ENCODE measurements at places on chromosomes 5 and 9. TPM values are rescaled to one million over a fixed set of nuclear protein-coding genes. Genes with fewer than 3 reads are reported as not detected.
A peak's percentile ranks its signal among the peaks of the same experiment; 100 is the strongest.

The PCDHA5 gene
- 0.02 TPM for polyA plus RNA-seq

GRCh38 chr9:27022920-27023319 is 17.4 kb upstream of the LRRC19 start:
- DNase-seq: no peak

- no peak for DNase-seq
These were observed 71.0 kb downstream of the WNK2 start for GRCh38 chr9:93254806-93255493.

GRCh38 chr5:95962785-95963184 is 1.1 kb upstream of the ELL2 start:
- DNase-seq: no peak

DNA sequence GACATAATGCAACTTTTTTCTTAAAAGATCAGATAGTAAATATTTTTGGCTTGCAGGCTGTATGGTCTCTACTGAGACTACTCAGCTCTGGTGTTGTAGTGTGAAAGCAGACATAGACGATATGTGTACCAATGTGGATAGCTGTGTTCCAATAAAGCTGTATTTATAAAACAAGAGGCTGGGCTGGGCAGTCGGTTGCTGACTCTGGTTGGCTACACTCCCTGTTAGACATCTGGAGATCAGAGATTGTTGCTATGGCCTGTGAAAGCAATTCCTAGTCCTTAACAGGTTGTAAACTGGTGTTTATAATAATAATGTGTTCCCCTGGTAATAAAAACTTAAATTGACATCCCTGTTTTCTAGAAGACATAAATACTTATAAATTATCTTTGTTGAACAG is 24.4 kb upstream of the SCAMP1 start:
- peak; percentile 42 for DNase-seq

The ANKDD1B gene
- 0.12 TPM for polyA plus RNA-seq

DNA sequence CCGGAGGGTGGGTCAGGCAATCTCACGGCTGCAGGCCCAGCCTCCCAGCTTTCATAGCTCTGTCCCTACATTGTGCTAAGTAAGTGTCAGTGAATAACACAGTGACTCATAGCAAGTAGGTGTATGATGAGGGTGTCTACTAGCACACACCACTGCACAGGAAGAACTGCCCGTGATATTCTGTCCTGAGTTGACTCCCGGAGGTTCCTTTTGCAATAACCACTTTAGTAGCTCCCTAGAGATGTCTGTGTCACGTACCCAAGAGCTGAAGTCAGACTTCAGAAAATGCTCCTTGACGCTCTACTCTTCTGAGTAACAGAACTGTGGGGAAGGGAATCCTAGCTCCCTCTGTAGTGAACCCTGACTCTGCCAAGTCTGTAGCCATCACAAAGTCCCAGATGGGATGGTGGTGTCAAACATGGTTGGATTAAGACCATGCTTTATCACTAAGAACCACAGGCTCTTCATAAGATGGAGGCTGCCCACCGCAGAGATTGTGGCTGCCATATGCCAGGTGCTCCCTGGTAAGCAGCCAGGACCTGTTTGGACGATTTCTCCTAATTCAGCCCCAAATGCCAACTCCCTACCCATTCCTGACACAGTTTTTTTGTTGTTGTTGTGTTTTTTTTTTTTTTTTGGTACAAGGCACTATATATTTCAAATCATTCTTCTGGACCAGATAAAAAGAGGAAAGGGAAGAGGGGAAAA is 352.6 kb upstream of the PANK3 start:
- no peak for DNase-seq

The LRRC19 gene
- polyA plus RNA-seq: not detected

GRCh38 chr9:81312346-81312745 is 377.0 kb downstream of the TLE1 start:
- peak; percentile 19 for DNase-seq

The ADAM19 gene
- polyA plus RNA-seq: 46.9 TPM

- DNase-seq: no peak
These were observed 3.4 kb upstream of the CTSL start for GRCh38 chr9:87722393-87723088.

DNA sequence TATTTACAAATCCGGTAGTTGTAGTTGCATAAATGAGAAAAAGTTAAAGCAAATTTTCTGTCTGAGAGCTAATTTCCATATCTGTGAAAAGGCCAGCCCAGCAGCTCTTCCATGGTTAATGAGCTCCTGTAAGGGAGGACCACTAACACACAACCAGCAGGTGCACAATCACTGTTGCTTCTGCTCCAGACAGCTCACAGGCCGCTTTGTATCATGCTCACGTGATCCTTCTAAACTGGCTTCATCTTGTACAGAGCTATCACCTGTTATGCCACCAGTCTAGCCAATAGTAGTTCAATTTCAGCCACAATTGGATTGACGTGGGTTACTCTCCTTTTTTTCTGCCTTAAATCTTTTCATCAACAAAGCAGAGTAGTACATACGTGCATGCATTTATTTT is 38.3 kb upstream of the FBXL17 start:
- DNase-seq: no peak

- no peak for DNase-seq
These were observed 138.1 kb upstream of the COL5A1 start for GRCh38 chr9:134503301-134504105.

- no peak for DNase-seq
These were observed 122.4 kb upstream of the NR5A1 start for GRCh38 chr9:124629600-124629999.

The FOXD4L4 gene
- polyA plus RNA-seq: 0.13 TPM

- DNase-seq: no peak
These were observed 240.4 kb downstream of the GLIS3 start for GRCh38 chr9:4059437-4059836.

- DNase-seq: no peak
These were observed 40.1 kb downstream of the ELL2 start for GRCh38 chr5:95921501-95921900.

- no peak for DNase-seq
These were observed 40.6 kb downstream of the ZNF484 start for GRCh38 chr9:92837191-92837590.

The TLR4 gene
- 1.2 TPM for polyA plus RNA-seq

GRCh38 chr9:90966480-90967144 is 165.0 kb downstream of the SYK start:
- DNase-seq: no peak

Data from SK-N-SH (cell line).